ENCODE measurements at places on chromosomes 5 and 9.

DNA sequence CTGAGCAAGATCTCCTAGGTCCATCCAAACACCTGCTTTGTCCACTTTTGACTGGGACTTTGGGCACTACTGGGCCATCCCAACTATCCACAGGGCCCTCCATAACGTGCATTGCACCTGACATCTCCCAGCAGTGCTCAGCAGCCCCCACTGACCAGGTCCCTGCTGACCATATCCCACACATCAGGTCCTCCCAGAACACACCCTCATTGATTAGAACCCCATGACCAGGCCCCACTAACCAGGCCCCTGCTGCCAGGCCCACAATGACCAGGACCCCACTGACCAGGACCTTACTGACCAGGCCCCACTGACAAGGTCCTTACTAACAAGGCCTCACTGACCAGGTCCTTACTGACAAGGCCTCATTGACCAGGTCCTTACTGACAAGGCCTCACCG, 93.9 kb upstream of the CTSV start:
- DNase-seq: no peak

- DNase-seq: no peak
These were observed at the start of gene CD72 for GRCh38 chr9:35618325-35618727. Gene CD72, minus strand, starts transcription at chr9:35618413. Its CDS starts 110 bp downstream, at chr9:35618303.

DNA sequence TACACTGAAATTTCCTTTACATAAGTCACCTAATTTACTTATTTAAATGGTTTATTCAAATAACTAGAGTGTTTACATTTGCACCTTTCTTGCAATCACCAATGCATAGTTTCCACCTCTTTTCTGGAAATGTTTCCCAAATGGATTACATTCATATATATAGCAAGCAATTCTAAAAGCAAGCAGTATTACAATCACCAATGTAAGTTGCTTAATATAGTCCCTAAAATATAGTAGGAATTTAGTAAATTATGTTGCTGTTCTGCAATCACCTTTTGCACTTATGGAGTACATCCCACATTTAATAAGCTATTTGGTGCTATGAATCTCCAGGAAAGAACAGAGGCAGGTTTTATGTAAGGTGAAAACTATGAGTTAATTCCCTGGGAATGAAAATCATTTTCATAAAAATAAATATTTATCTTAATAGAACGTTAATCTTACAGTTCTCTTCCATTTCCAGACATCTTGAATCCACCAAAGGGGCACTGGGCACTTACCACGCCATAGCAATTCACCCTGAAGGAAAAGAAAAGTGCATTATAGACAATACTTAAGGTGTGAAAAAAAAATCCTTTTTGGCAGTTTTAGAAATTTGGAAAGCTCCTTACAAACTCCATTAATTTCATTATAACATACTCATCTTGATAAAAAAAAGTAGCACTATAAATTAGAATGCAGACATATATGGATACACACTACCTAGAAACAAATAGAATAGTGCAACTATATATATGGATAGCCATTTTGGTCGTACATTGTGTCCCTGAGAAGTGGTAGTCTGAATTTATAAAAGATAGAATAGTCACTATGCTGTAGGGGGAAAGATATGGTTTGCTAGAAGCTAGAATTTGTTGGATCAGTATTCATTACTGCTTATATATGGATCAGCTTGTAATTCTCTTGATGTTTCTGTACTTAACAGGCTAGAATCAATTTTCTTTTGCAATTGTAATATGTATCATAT, 47.1 kb downstream of the ALDH1A1 start:
- no peak for DNase-seq

GRCh38 chr9:37656936-37657335, 6.2 kb downstream of the FRMPD1 start:
- DNase-seq: no peak

DNA sequence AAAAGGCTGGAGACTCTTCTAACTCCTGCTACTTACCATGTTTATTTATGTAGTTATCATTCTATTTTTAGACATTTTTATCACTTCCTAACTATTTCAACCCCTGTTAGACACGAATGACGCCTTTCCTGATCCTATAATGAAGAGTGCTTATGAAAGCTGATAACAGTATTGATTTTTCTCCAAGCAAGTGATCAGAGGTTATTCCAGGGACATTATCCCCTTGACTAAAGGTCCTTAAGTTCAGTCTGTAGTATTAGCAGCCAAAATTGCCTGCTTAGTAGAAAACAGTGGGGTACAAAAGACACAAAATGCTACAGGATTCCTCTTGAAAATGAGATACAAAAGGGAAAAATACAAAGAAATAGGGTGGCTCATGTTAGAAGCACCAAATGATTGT, 235.6 kb downstream of the DNAH5 start:
- DNase-seq: no peak

GRCh38 chr5:93428868-93429267, 152.2 kb downstream of the NR2F1-AS1 start:
- no peak for DNase-seq

- DNase-seq: no peak
These were observed 87.6 kb downstream of the MAMDC2 start for GRCh38 chr9:70131296-70131695.

DNA sequence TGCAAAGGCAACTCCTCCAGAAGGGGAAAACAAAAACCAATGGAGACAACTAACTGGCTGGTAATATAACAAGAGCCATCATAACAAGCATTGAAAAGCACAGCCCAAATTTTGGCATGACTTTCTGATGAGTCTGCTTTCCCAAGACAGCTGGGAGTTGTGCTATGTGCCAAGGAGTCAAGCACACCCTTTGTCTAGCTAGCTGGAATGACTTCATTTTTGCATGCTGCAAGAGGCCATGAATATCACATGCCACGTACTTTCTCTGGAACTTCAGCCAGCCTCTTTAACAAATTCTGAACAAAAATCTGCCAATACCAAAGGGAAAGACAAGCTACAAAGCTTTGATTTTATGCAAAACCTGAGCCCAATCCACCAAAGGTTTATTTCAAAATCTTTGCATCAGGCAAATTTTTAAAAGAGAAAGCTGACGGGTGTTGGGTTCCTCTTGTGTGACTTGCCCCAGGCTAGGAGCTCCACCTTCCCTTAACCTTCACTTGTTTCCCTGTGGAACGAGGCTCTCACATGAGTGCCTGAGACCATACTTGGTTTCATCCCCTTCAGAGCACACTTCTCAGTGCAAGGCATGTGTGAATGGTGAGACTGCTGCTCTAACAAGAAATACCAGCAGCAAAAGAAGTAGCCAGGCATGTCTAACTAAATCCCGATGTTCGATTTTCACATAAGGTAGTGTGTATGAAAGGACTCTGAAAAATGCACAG, 47.3 kb downstream of the S1PR3 start:
- DNase-seq: no peak

DNA sequence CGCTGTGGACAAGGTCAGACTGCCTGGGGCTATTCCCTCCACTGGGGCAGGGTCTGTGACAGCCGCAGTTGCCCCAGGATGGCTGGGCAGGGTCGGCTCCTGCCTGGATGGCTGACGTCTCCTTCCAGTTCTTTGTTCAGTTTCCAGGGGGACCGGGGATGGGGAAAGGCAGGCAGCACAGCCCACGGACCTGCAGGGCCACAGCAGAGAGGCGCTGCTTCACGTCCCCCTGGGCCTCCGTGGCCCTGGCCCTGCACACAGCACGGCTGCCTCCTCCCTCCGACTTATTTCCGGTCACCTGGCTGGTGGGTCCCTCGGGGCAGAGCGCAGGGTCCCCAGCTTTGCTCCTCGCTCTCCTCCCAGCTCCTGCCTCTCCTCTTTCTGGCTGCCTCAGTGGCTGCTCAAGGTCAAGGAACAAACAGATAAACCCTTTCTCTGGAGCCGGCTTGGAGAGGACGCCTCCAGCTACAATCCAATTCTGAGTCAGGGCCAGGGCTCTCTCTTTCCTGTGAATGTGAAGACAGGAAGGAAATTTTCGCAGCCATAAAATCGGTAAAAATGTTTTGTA, 169.7 kb downstream of the C9orf50 start:
- DNase-seq: no peak

GRCh38 chr5:71810471-71811195, 91.6 kb downstream of the CARTPT start:
- DNase-seq: no peak

- DNase-seq: no peak
These were observed 609.8 kb downstream of the IRX1 start for GRCh38 chr5:4205398-4205797.

- no peak for DNase-seq
These were observed 44.2 kb downstream of the PSMB7 start for GRCh38 chr9:124370896-124371582.

DNA sequence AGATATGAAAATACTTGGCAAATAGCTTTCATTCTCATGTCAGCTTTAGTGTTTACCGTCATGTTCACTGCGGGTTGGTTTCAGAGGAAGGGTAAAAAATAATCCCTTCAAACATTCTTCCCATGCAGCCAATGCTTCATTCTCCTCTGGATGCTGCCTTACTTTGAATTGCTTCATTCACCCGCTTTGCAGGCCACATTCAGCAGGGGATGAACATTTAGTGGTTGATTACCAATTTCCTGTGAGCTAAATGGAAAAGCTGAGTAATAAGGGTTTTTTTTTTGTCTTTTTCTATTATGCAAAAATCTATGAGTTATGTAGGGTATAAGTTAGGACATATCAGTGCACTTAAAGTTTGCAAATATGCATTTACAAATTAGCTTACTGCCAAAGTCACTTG, 96.3 kb upstream of the MEF2C start:
- no peak for DNase-seq

GRCh38 chr9:87824886-87825285, 57.8 kb upstream of the SPATA31E1 start:
- no peak for DNase-seq

DNA sequence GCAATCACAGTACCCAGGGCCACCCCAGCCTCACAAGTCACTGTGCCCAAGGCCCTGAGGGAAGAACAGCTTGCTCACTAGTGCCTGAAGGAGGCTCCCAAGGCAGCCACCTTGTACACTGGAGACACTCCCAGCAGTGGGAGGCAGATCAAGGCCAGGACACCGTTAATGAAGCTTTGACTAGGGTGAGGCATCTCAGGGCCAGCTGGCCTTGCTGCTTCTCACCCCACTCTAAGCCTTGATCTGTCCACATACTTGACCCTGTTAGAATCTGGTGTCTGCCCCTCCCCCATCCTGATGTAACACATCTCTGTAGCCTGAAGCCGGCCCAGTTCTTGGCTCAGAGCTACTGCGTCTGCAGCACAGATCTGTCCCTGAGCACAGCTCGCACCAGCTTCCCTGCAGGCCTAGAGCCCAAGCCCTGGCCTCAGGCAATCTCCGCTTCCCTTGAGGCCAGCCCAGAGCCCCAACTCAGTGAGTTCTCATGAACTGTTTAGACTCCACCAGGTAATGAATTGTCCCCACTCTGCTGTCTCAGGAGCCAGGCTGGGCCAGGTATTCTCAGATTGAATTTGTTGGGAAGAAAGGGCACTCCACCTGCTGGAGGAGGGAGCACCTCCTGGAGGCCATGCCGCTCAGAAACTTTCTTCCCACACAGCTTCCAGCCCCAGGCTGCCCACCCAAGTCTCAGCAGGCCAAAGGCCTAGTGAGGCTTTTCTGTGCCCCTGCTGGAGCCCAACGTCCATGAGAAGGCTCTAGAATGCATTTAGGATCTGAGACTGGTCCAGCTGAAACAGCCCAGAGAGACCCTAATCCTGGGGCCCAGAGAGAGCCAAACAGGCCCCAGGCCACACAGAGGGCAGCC, 13.4 kb upstream of the JADE2 start:
- DNase-seq: no peak

All from activated CD4-positive, alpha-beta T cell treated with anti-CD3 and anti-CD28 coated beads, Interleukin-2, amount 10 ng/mL, durations not matched to agents 7 days and 5 days (primary cell).